ENCODE measurements at places on chromosomes 6 and 20. TPM values are rescaled to one million over a fixed set of nuclear protein-coding genes. Genes with fewer than 3 reads are reported as not detected.

Gene CLVS2
- total RNA-seq = 0.53 TPM

Gene RPP21
- 22.3 TPM for total RNA-seq

Gene COL9A3
- 27.1 TPM for total RNA-seq

Gene TEAD3
- 20.6 TPM for total RNA-seq

Gene CST1
- total RNA-seq = not detected

Gene PLEKHG1
- total RNA-seq = 13.4 TPM

Gene OPRM1
- not detected for total RNA-seq

Gene OOEP
- not detected for total RNA-seq
